Immature natural killer cell (primary cell): ENCODE measurements at places on chromosomes 1 and 21.

DNA sequence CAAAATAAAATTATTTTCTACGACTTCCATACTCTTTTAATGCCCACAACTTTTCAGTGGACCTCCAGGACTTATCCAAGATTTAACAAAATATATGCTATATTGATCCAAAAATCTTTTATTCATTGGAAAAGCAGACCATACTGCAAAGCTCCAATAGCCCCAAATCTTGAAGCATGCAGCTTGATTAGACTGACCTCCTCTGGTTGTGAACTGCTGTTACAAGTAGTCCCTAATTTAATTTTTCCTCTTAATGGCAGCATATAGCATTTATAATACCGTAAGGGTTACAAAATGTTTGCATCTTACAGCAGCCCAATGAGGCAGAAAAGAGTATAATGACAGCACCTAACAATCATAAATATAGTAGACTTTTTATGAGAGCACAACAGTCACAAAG is 49.8 kb downstream of the TPR start:
- no peak for DNase-seq

GRCh38 chr1:236502972-236503639 is 20.7 kb upstream of the LGALS8 start:
- no peak for DNase-seq

DNA sequence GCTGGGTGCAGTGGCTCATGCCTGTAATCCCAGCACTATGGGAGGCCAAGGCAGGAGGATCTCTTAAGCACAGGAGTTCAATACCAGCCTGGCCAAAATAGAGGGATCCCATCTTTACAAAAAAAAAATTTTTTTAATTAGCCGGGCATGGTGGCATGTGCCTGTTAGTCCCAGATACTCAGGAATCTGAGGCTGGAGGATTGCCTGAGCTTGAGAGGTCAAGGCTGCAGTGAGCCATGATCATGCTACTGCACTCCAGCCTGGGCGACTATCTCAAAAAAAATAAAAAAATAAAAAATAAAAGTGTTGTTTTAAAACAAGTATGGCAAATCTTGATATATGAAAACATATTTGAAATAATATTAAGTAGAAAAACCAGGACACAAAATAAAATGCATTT is 44.4 kb upstream of the CACHD1 start:
- no peak for DNase-seq

GRCh38 chr1:110211496-110212168 is 1.5 kb downstream of the KCNC4 start:
- no peak for DNase-seq

GRCh38 chr1:161198194-161198896 is 509 bp downstream of the ADAMTS4 start:
- DNase-seq, result no peak

- DNase-seq, result no peak
These were observed 12.6 kb upstream of the NTPCR start for GRCh38 chr1:232937741-232938375.

GRCh38 chr1:47659146-47659545 is 221.3 kb downstream of the FOXD2 start:
- DNase-seq, result no peak

GRCh38 chr21:43794857-43795256 is 5.5 kb downstream of the RRP1 start:
- DNase-seq, result no peak

GRCh38 chr1:38098101-38098847 is 51.7 kb upstream of the POU3F1 start:
- DNase-seq, result no peak

- DNase-seq, result no peak
These were observed 94.4 kb downstream of the RASAL2 start for GRCh38 chr1:178188306-178188705.

DNA sequence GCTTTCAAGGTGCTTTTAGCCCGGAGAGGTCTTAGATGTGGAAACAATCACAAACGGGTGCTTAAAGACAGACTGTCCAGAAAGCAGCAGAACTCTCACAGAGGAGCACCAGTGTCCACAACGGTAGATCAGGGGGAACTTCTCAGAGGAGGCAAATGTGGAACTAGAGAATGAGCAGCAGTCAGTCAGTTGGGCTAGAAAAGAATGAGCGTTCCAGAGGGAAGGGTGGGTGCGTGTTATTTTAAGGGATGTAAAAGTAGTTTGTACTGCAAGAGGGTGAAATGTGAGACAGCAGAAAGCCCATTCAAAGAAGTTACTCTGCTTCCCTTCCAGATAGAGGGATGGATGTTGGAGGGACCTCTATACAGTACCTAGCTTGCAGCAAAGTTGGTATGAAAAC is 30.9 kb downstream of the RGS5 start:
- DNase-seq, result no peak

DNA sequence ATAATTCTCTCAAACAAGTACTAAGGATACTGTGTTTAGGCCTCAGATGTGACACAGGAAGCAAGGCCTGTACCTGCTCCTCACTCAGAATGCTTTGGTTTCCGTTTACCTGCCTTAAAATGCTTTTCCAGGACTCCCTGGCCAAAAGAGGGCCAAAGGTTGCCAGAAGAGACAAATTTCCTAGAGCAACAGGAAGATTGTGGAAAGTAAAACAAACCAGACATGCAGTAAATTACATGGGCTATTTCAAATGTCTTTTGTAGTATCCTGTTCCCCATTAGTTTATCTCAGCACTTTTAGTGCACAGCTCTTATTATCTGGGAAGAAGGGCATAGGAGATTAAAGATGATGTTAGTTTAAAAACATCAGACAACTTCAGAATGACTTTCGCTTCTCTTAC is 280.0 kb downstream of the NFIA start:
- DNase-seq, result no peak

- DNase-seq, result no peak
These were observed 69.3 kb downstream of the SLC37A1 start for GRCh38 chr21:42582787-42583476.

DNA sequence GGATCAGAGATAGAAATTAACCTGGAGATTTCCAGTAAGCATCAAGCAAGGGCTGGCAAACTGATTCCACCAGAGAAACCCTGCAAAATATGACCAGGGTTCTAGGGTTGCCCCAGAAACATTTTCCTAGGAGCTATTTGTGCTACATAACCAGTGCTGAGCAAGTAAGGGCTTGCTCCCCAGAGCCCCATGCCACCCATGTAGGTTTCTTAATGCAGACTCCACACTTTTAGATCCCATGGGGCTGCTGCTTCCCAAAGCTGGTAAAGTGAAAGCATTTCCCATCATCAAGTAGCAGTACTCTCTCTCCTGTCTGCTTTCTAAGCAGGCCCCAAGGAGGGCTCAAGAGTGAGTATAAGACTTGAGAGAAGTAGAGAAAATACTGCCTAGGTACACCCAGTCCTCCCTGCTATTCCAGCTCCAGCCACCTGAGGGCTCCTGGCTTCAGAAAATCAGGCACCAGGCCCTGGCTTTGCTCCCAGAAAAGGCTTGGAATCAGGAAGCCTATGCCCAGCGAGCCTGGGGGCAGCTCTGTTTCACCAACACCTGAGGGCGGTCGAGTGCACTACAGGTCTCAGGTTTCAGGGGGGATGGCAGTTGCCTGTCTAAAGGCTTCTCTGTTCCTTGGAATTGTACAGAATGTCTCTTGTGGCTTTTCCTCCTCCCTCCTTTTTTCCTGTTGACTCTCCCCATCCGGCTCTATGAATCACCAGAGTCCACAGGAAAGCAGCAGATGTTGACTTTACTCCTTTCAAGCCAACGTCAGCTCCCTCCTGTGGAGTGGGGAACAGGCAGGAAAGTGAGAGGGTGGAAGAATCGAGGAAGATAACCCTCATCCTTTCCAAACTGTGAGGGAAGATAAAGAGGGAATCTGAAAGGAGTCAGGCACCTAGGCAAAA is 6.2 kb upstream of the ANKRD35 start:
- peak; percentile 22 for DNase-seq

DNA sequence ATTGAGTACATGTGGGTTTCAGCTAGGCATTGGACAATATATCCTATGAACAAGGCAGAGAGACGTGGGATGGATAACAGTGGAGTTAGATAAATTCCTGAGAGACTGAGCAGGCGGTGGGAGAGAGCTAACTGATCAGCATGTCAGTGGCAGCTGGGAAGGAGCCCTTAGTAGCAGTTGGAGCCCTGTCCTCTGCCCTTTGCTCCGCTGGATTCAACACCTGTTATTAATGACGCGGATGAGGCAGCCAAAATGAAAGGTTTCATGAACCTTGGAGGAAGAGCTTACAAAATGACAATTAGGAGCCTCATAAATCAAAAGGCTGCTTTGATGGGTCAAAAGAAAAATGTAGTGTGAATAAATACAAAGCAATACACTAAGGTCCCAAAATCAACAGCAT is 16.1 kb downstream of the UBIAD1 start:
- DNase-seq, result no peak

DNA sequence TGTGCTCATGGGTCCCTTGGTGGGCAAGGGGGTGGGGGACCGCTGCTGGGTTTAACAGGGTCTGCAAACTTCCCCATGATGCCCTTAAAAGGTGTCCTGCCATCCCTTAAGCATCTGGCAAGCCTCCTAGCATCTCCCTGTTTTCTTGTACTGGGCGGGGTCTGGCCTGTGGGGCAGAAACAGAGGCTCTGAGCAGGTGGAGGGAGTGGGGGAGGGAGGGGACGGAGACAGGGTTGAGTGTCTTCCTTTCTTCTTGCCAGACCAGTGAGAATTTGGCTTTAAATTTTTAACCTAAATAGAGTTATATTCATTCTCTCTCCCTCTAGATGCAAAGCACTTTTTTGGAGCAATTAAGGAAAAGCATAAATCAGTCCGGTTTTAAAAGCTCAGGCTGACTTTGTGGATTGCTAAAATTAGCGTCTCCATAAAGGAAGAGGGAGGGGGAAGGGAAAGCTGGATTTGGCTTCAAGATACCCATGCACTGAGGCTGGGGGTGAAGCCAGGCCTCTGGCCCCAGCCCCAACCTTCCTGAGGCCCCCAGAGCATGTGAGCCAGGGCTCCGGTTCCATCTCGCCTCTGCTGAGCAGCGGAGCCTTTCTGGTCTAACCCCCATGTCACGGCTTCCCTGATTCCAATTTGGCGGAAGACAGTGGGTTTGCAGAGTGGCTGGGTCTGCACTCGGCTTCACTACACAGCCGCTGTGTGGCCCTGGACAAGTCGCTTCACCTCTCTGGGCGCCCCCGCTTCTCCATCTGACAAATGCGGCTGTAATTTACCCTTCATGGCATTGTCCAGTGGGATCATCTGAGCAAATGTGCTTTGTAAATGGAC is 25.3 kb downstream of the IGSF21 start:
- DNase-seq, result no peak

GRCh38 chr1:222331765-222332164 is 216.1 kb downstream of the HHIPL2 start:
- no peak for DNase-seq

DNA sequence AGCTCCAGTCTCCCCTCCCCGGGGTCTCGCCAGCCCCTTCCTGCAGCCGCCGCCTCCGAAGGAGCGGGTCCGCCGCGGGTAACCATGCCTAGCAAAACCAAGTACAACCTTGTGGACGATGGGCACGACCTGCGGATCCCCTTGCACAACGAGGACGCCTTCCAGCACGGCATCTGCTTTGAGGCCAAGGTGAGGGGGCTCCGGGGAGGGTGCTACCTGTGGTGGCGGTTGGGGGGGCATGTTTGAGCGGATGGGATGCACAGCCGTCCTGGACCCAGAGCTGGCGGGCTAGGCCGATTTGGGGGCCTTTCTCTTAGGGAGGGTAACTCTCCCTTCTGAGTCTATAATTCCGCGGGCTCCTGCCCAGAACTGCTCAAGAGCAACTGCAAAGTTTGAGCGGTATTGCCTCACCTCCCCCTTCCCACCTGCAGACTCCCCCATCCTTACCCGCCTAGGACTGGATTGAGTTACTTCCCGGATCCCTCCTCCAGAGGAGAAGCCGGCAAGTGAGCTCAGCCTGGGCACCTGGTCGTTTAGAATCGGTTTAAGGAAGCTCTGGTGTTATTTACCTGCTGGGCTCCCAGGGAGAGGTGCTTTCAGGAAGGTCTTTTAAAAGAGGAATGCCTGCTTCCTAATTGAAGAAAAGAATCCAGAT is 730 bp downstream of the NOS1AP start:
- DNase-seq, result no peak

DNA sequence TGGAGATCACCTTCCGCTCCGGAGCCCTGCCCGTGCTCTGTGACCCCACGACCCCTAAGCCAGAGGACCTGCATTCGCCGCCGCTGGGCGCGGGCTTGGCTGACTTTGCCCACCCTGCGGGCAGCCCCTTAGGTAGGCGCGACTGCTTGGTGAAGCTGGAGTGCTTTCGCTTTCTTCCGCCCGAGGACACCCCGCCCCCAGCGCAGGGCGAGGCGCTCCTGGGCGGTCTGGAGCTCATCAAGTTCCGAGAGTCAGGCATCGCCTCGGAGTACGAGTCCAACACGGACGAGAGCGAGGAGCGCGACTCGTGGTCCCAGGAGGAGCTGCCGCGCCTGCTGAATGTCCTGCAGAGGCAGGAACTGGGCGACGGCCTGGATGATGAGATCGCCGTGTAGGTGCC is 9.6 kb downstream of the SPATA46 start:
- no peak for DNase-seq

DNA sequence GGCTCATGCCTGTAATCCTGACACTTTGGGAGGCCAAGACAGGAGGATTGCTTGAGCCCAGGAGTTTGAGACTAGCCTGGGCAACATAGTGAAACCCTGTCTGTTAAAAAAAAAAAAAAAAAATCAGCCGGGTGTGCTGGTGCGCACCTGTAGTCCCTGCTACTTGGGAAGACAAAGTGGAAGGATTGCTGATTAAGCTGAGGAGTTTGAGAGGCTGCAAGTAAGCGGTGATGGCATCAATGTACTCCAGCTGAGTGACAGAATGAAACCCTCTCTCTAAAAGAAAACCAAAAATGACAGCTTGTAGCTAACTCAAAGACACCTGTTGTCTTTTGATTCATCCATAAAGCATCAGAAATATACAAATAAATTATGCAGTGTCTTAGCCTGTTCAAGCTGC is 31.8 kb downstream of the SIPA1L2 start:
- no peak for DNase-seq

GRCh38 chr1:185514311-185514710 is 197.3 kb upstream of the IVNS1ABP start:
- no peak for DNase-seq

- DNase-seq, result no peak
These were observed 17.0 kb downstream of the C1orf198 start for GRCh38 chr1:230851291-230851691.

- DNase-seq, result no peak
These were observed 136.8 kb upstream of the USP25 start for GRCh38 chr21:15592957-15593356.

DNA sequence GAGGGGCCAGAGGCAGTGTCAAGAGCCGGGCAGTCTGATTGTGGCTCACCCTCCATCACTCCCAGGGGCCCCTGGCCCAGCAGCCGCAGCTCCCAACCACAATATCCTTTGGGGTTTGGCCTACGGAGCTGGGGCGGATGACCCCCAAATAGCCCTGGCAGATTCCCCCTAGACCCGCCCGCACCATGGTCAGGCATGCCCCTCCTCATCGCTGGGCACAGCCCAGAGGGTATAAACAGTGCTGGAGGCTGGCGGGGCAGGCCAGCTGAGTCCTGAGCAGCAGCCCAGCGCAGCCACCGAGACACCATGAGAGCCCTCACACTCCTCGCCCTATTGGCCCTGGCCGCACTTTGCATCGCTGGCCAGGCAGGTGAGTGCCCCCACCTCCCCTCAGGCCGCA is at the start of gene BGLAP:
TSS of gene BGLAP (plus strand) at position 259 of the 400 bp plus-strand sequence. CDS start at position 307, 48 bp downstream.
- no peak for DNase-seq
